Amniotic stem cell (primary cell): ENCODE measurements at places on chromosomes 6 and 20.

- DNase-seq, result no peak
These were observed 86.8 kb downstream of the MOXD1 start for GRCh38 chr6:132314432-132314831.

- peak; percentile 27 for DNase-seq
These were observed at the start of gene TFAP2C for GRCh38 chr20:56628873-56629463. TSS of gene TFAP2C (plus strand) at chr20:56629306. CDS start at chr20:56629545, 239 bp downstream.

DNA sequence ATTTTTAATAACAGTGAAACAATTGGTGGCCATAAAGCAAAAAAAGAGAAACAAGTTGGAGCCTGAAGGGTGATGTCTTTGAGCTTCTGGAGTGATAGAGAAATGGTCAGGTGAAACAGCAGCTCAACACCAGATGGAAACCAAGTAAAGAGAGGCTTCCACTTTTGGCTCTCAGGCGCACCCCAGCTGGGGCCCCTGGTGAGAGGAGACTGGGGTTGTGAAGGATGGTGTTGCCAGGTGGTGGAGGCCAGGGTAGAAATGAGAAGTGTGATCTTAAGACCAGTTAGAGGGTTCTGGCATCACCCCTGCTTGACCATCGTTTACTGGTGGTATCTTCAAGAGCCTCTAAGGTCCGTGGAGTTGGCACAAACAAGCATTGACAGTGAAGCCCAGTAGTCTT, 126.0 kb upstream of the AKIRIN2 start:
- DNase-seq, result no peak

DNA sequence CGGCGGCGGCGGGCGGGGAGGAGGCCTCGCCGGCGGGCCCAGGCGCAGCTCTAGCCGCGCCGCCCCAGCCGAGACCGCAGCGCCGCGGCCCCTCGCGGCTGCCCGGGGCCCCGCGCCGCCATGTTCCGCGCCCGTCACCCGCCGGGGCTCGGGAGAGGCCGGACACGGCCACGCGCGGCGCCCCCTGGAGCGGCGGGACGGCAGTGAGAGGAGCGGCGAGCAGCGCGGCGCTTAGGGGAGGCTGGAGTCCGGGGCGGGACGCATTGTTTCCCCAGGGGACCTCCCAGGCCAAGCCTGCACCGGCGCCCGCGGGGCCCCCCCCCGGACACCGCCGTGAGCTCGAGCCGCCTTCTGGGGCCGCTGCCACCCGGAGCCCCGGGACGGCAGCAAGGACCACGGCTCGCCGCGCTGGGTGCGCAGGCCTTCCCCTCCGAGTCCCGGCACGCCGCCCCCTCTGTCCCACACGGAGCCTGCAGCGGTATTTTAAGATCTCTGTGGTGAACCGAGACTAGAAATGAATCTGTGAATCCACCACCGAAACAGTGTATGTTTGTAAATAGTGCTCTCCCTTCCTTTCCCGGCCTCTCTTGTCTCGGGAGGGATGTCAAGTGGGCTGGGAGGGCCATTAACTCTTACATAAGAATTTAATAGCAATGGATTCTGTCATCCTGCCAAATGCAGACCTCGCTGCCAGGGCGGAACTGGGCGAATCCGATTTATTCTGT, 424 bp upstream of the KIF13A start:
- no peak for DNase-seq

GRCh38 chr6:7604506-7604905, 14.5 kb downstream of the SNRNP48 start:
- no peak for DNase-seq

GRCh38 chr6:98827295-98828159, 6.8 kb upstream of the POU3F2 start:
- no peak for DNase-seq

DNA sequence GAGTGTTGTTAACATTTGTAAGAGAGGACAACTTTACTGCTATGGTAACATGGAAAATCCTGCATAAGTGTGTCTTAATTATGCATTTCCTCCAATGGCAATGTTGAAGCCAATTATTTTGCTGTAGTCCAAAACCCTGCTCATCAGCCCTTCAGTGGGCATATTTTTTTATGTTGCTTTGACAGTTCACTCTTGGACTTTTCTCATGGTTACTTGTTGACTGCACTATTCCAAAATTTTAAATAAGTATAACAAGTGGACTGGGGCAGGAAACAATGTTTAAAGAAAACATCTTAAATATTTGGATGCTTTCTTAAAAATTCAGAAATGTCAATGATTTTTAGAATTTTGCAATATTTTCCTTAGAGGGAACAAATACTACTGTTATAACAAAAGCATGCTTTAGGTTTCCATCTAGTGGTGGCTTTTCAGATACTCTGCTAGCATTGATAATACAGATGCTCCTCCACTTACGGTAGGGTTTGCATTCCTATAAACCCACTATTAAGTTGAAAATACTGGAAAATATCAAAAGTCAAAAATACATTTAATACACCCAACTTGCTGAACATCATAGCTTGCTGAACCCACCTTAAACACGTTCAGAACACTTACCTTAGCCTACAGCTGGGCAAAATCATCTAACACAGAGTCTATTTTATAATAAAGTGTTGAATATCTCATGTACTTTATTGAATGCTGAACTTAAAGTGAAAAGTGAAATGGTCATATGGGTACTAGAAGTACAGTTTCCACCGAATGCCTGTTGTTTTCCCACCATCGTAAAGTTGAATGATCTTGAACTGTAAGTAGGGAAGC, 86.4 kb downstream of the ADGRG6 start:
- peak; percentile 63 for DNase-seq

DNA sequence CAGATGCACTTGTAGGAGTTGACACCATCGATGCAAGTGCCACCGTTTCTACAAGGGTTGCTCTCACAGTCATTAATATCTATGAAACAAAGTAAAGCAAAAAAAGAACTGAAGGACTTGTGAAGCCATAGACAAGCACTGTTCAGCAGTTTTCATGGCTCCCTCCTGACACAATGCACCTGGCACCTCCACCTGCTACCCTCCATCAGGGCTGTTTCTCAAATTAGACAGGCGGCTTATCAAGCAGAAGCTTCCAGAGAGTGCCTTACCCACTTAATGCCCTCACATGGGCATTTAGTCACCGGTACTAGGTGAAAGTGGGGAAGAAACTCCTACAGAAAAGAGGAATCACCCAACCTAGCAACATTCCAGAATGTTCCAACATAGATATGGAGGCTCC, 27.8 kb downstream of the JAG1 start:
- DNase-seq, result no peak

- no peak for DNase-seq
These were observed 36.6 kb downstream of the BCL2L1 start for GRCh38 chr20:31685853-31686643.

GRCh38 chr20:21503345-21503744, 10.5 kb downstream of the NKX2-2 start:
- DNase-seq, result no peak

GRCh38 chr20:38133680-38134426, 31.2 kb downstream of the TGM2 start:
- DNase-seq, result no peak

GRCh38 chr20:33900521-33901131, 89.5 kb downstream of the CHMP4B start:
- DNase-seq, result no peak

- DNase-seq, result no peak
These were observed 8.7 kb upstream of the IFNGR1 start for GRCh38 chr6:137227871-137228302.
